Activated CD4-positive, alpha-beta T cell treated with anti-CD3 and anti-CD28 coated beads for 4 hours (primary cell): ENCODE measurements at places on chromosomes 11 and 22.
A peak's percentile ranks its signal among the peaks of the same experiment; 100 is the strongest.

DNA sequence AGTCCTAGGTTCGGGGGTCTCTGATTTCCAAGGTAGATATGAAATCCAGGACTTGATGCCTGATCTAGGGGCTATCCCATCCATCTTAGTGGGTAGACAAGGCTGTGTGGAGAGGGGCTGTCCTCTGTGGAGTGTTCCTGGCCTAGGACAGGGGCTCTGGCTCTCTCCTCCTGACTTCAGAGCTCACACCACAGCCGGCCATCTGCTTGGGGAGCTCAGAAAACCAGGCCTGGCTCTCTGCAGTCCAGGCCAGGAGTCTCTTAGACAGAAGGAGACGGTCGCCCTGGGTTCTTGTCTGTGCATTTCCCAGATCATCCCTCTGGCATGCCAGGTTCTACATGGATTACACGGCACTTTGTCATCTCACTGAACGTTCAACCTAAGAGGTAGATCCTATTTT lies 17.9 kb downstream of the TUB start:
- DNase-seq: no peak

GRCh38 chr11:125257190-125257579 lies 92.6 kb downstream of the PKNOX2 start:
- DNase-seq: no peak

DNA sequence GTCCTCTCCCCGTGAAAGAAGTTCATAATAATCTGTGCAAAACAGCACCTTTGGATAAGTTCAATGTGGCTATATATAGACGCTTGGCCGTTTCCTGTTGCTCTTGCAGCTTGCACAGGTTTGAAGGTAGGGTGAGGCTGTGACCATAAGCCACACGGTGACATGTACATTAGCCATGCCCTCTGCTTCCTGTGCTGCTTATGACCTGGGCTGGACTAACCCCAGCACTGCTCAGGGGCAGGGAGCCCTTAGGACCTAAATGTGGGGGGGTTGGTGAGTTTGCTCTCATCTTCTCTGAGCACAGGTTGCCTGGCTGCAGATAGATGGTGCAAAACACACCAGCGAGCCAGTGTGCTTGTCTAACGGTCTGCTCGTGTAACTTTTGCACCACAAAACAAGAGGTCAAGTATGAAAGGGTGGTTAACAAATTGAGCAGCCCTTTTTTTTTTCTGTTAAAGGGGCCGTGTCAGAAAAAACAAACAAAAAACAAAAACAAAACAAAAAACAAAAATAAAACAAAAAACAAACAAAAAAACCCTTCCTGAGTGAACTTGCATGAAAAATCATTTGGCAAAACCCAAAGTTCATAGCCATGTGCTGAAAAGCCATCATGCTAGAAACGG lies 37.3 kb downstream of the FLI1 start:
- no peak for DNase-seq

DNA sequence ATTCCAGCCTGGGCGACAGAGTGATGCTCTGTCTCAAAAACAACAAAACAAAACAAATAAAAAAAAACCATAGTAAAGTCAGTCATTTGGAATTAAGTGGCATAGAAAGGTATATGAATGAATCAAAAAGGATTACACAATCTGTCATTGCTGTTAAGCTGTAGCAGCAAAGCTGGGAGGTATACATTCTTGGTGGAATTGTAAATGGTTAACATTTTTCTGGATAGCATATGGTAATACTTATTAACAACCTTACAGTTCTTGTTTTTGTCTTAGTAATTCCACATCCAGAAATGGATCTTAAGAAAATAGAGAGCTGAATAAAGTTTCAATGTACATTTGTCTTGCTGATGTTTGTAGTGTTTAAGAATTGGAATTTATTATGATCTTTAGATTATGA lies 30.0 kb downstream of the DDX10 start:
- no peak for DNase-seq

GRCh38 chr11:36492724-36493304 lies 17.3 kb downstream of the TRAF6 start:
- peak; percentile 17 for DNase-seq

- no peak for DNase-seq
These were observed 2.2 kb downstream of the CALCA start for GRCh38 chr11:14969901-14970323.

GRCh38 chr22:45197606-45198462 lies 34.1 kb downstream of the NUP50 start:
- no peak for DNase-seq

- DNase-seq: no peak
These were observed 7.1 kb downstream of the INPPL1 start for GRCh38 chr11:72231396-72232259.

GRCh38 chr11:64226507-64227051 lies 505 bp downstream of the NUDT22 start:
- DNase-seq: peak; percentile 32

GRCh38 chr22:26665813-26666231 lies 8.4 kb downstream of the MIAT start:
- no peak for DNase-seq

DNA sequence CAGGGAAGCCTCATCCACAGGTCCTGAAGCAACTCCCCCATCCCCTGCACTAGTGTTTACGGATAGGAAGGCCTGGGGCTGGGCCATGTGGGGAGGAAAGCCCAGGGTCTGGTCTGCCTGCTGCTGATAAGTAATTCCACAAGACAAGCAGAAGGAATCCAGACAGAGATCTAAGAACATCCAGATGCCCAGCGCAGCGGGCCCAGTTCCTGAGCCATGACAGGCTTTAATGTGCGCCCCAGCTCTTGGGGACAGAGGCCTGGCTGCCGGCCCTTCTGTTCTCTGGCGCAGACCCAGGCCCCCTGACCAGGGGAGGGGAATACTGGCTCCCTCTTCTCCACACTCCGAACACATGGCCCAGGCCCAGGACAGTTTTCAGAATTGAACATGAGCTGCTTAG lies 28.8 kb upstream of the ETS1 start:
- no peak for DNase-seq

DNA sequence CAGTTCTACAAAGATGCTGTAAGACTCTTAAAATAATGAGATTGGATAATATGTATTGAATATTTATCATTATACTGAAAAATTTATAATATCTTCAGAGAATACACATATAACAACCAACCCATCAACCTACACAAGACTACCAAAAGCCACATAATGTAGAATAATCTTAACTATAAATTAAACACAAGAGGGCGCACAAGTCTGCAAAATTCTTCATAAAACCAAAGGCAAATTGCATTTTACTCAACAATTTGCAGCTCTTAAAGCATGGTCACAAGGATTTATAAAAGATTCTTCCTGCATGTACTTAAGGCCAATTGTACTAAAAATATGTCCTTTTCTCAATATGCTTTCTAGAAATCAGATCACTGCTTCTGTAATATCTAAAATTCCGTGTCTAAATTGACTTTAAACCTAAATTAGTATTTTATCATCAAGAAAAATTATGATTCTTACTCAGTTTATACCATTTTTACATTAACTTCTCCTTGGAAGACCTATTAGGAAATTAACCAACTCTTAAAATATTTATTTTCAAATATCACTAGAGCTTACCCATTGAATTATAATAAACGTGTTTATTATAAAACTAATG lies 79.0 kb downstream of the TTC28 start:
- DNase-seq: peak; percentile 20

DNA sequence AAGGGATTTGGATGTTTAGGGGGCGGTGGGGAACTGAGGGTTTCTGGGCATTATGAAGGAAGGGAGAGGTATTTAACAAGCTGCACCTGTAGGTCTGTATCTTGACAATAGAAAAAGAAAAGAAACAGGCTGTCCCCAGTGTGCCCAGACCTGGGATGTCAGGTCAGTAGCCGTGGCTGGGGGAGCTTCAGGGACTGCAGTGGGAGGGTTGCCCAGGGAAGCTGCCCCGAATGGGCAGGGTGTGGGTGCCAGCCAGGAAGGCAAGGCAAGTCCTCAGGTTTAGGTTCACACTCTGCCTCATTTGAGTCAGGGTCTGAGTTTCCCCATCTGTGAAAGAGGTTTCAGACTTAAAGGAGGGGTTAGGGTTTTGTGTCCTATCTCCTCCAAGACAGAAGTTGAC lies 1.5 kb downstream of the INPP5J start:
- no peak for DNase-seq

DNA sequence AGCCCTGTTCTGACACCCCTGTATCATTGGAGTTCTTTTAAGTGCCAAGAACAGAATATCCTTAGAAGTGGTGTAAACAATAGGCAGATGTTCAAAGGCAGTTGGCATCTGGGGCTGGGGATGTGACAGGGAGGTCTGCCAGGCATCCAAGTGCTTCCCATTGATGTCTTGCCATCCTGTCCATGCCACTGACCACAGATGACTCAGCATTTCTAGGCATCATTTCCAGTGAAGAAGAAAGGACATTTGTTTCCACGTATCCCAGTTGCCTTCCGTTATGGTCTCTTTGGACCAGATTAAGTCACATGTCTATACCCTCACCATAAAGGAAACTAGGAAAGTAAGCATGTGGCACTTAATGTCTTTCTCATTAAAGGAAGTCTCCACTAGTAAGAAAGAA lies 76.7 kb upstream of the BARX2 start:
- no peak for DNase-seq

- DNase-seq: no peak
These were observed 199.5 kb downstream of the AASDHPPT start for GRCh38 chr11:106276859-106277436.

DNA sequence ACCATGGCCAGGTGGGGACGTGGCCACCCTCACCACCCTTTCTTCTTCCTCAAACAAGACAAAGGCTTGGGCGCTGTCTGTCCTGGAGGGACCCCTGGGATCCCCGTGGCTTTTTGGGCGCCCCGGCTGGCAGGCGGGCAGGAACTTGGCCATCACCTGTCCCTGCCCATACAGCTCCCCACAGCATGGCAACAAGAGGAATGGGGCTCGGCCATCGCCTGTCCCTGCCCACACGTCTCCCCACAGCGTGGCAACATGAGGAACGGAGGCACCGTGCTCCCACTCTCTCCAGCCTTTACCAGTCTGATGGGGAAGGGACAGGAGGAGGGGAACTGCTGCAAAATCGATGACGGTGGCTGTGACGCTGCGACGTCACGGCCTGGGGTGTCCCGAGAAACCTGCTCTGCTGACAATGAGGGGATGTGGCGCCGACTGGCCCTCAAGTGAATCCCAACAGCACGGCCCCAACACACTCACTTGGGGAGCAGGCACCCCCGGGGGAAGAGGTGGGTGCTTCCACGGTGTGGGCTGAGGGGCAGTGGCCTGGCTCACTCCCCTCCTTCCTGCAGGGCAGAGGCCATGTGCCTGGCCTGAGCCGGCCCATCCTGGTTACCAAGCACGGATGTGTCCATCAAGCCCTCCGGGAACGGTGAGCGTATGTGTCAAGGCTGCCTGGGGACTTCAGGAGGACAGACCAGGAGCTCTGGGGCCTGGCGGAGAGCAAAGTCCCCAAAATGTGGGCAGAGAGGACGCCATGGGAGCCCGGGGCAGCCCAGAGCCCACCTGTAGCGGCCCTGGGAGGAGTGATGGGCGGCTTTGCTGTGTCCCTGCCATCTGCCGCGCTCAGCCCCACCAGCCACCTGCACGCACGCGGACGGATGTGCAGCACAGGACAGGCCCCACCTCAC lies 30.4 kb downstream of the TOLLIP start:
- no peak for DNase-seq

GRCh38 chr11:57798905-57799559 lies 37.4 kb downstream of the CTNND1 start:
- DNase-seq: no peak

GRCh38 chr11:120810251-120810650 lies 213.7 kb upstream of the TBCEL start:
- DNase-seq: no peak

DNA sequence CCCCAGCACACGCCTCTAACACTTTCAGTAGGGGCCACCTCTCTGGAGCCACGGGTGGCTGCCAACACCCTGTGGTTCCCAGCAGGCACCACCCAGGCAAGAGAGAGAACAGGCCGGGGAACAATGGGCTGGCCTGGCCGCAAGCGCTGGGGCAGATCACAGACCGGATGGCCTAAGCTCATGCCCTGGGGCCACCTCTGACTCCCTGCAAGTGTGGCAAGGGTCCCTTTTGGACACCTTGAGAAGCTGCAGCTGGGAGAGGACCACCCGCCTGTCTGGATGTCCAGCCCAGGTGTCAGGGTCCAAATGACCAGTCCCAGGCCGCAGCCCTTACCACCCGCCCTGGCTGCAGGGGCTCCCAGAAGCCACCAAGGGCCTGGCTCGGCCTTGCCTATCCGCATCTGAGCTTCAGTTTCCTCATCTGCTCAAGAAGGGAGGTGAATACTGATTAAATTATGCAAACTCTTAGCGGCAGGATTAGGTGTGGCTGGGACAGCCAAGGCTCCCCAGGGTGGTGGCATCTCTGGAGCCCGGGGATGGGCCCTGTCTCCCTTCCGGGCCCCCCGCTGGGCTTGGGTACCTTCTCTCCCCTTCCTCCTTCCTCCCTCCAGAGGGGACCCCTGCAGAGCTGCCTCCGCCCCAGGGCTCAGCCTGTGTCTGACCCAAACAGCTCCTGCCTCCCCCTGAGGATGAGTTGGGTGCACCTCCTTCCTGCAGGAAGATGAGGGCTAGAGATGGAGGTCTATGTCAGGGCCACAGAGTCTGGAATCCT lies 785 bp upstream of the SUSD2 start:
- DNase-seq: no peak

DNA sequence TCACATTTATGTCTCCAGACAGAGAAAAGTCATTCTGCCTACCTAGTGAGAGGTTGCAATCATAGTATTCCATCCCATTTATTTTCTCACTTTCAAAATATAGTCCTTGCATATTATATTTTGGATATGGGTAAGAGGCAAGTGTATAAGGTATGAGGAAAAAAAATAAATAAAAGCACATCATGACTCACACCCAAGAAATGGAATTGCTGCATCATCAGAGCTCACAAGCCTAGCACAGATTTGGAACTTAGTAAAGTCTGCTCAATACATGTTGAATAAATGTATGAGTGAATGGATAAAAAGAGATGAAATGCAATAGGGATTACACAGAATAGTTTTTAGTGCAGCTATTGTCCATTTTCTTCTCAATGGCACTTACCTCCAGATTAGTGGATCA lies 2.5 kb upstream of the OR51G1 start:
- no peak for DNase-seq

DNA sequence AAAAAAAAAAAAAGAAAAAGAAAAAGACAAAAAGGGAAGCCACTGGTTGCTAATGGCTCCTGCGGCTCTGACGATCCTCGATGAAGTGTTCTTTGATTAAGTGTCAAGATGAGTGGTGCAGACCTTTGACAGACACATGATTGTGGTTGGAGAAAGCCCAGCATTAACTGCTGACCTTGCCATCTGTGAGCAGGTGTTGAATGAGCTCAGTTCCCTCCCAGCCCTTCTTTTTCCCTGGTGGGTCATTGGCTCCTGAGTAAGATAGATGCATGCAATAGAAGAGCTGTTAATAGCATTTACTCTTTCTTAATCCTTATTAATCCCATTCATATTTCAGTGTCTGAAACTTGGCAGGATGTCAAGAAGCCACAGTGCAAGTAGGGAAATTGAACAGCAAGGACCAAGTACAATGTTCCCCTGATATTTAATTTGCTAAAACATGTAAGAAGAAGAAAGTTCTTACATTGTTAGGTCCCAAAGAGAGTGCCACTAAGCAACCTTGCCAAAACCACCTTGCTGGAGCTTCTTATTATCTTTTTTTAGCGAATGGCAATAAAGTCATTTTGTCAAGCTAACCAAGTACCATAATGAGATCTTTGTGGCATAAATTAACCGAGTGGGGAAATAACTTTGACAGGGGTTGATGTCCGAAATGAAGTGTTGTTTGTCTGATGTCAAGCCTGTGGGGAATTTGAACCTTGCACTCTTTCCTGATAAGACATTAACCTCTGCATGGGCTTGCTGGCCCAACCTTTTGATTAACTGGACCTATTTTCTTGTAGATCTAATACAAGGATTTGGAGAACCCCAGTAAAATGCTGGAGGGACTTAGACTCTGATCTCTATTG lies 113.7 kb downstream of the PTPRJ start:
- no peak for DNase-seq
